CD4-positive, alpha-beta T cell (primary cell): ENCODE measurements at places on chromosomes 16 and 17. TPM values are rescaled to one million over a fixed set of nuclear protein-coding genes. Genes with fewer than 3 reads are reported as not detected.

KRTAP3-1 gene
- not detected for total RNA-seq

COIL gene
- total RNA-seq = 19.4 TPM

CCL14 gene
- not detected for total RNA-seq

C16orf54 gene
- 261 TPM for total RNA-seq

HOXB5 gene
- total RNA-seq = not detected

NPIPB13 gene
- 10.8 TPM for total RNA-seq

LONP2 gene
- total RNA-seq = 81.0 TPM

PSMD3 gene
- 66.7 TPM for total RNA-seq

CDC42EP4 gene
- total RNA-seq = 3.5 TPM

GJD3 gene
- not detected for total RNA-seq

MRC2 gene
- total RNA-seq = 5.1 TPM

CIBAR2 gene
- total RNA-seq = not detected

PERCC1 gene
- total RNA-seq = not detected

EVPLL gene
- not detected for total RNA-seq

KRTAP4-4 gene
- total RNA-seq = not detected

PLCD3 gene
- total RNA-seq = 1.8 TPM

C1QTNF8 gene
- not detected for total RNA-seq

PRSS27 gene
- total RNA-seq = 0.44 TPM

LRRC37B gene
- total RNA-seq = 68.8 TPM

MFSD11 gene
- 25.5 TPM for total RNA-seq

GUCY2D gene
- 0.06 TPM for total RNA-seq

HS3ST3A1 gene
- 1.2 TPM for total RNA-seq

CWC25 gene
- total RNA-seq = 63.0 TPM
